Ovary (tissue), 10 donors: ENCODE measurements at places on chromosomes 13 and 19. TPM values are rescaled to one million over a fixed set of nuclear protein-coding genes. Genes with fewer than 3 reads are reported as not detected.

DNA sequence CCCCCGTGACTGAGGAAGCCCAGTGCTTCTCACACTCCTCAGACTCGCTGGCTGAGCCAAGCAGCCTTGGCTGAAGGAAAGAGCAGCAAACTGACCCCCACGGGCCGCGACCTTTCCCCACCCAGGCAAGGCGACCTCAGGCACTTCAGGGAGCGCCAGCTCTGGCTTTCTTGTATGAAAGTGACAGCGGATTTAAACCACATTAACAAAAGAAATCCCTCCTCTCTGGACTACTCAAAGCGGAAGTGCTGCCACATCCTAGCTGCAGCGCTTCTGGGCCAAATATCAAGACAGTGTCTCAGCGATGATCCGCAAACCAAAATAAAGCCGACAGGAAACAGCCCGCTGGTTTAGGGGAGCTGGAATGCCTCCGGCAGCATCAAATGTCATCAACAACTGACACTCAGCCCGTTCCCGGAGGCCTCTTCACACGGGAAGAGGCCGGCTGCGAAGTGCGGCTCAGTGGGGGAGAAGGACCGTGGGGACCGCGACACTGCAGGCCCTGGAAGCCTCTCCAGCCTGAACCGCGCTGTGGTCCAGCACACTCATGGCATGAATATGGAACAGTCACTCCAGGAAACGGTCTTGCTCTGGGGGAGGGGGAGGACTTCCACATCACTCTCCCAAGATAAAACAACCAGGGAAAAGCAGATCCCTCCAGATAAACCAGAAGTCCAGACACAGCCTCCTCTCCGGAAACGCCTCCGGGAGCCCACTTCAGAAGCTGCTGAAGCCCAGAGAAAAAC lies 1.4 kb downstream of the RASA3 start:
- H3K36me3 ChIP-seq, result no peaks in the 10 kb centered on the region
- H3K27ac ChIP-seq, result no peak overlapping the region
- H3K27me3 ChIP-seq, result no peaks in the 10 kb centered on the region
- no peak for DNase-seq
- peak overlapping the region; percentile 77 for H3K4me3 ChIP-seq

DNA sequence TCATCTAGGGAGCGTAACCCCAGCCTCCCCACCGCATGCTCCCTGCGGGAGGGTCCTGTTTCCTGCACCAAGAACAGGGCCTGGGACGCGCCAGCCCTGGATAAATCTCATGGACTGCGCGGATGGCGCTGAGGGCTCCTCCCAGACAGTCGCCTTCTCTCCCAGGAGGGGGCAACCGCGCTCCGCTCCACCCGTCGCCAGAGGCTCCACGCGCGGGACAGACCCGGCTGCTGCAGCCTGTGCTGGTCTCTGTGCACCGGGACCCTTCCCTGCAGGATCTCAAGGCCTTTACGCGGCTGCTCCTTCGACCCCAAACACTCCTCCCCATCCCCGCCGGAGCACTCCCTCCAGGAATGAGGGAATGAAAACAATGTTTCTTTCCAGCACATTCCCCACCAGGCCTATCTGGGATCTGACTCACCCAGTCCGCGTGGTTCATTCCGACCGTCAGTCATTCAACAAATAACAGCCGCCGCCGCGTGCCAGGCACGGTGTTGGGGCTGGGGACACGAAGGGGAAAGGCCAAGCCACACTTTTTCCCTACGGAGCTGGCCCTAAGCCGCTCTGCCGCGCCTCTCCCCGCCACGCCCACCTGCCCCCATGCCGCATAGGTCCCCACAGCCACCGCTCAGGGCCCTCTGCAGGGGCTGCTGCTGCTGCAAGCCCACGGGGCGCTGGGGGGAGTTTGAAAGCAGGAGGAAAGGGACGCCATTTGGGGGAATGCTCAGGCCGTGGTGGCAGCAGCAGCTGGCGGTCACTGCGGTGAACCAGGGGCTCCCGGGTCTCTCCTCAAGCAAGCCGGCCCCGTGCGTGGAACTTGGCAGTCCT lies 6.0 kb downstream of the PNMA8B start:
- no peak overlapping the region for H3K27ac ChIP-seq
- no peaks in the 10 kb centered on the region for H3K36me3 ChIP-seq
- DNase-seq, result peak; percentile 69
- peaks cover 21% of the 10 kb centered on the region for H3K4me1 ChIP-seq

GRCh38 chr13:92842145-92842544 lies 384.5 kb upstream of the GPC6 start:
- H3K4me3 ChIP-seq, result no peak overlapping the region
- H3K4me1 ChIP-seq, result no peaks in the 10 kb centered on the region
- H3K36me3 ChIP-seq, result no peaks in the 10 kb centered on the region
- no peaks in the 10 kb centered on the region for H3K27me3 ChIP-seq

DNA sequence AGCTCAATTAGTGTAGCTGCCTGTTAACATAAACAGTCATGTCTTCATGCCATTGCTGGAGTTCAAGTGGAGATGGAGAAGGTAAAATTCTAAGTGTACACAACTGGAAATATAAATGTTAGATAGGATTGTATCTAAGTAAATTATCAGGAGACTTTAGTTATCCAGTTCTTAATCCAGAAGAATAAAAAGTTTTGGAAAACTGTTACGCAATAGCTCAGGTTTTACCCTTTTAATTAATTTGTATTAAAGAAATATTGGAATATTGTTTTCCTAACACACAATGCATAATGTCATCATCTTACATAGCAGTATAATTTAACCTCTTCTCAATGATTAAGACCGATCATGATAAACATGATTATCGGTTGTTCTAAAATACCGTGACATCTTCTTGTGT lies 2.8 kb downstream of the SLC10A2 start:
- H3K4me3 ChIP-seq, result no peak overlapping the region
- H3K4me1 ChIP-seq, result no peaks in the 10 kb centered on the region
- no peaks in the 10 kb centered on the region for H3K27me3 ChIP-seq
- H3K36me3 ChIP-seq, result no peaks in the 10 kb centered on the region
- H3K27ac ChIP-seq, result no peak overlapping the region

DNA sequence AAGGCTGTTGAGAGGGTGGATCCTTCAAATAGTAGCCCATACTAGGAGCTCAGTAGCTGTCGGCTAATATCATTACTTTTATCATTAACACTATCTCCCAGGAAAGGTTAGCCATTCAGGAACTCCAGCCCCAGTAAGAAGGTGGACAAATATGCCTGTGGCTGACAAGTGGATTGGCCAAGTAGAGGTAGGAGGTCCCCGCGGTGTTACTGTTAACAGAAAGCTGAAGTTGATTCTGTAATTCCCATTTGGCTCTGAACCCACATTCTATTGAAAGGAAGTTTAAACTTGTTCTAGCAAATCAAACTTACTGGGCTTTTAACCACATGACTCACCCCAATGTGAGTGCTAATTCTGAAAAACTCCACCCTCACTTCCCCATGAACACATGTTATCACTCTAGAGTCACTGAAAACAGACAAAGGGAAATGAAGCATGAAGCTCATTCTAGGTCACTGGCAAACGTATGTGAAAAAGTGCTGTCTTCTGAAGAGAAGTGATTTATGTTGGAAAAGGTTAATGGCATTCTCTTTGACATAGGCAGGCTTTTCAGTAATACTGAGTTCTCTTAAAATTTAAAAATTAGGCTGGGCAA lies 273.5 kb downstream of the FGF14 start:
- H3K27me3 ChIP-seq, result no peaks in the 10 kb centered on the region
- no peaks in the 10 kb centered on the region for H3K4me1 ChIP-seq
- no peaks in the 10 kb centered on the region for H3K36me3 ChIP-seq

- H3K4me3 ChIP-seq, result no peak overlapping the region
- DNase-seq, result peak; percentile 72
- peak overlapping the region; percentile 9 for H3K27ac ChIP-seq
Observed at GRCh38 chr19:53504885-53505284, 33.1 kb upstream of the ZNF331 start.

- no peaks in the 10 kb centered on the region for H3K27me3 ChIP-seq
- H3K27ac ChIP-seq, result no peak overlapping the region
- no peaks in the 10 kb centered on the region for H3K4me1 ChIP-seq
- H3K36me3 ChIP-seq, result no peaks in the 10 kb centered on the region
- DNase-seq, result no peak
- no peak overlapping the region for H3K4me3 ChIP-seq
Observed at GRCh38 chr13:36456577-36456976, 24.3 kb downstream of the CCNA1 start.

GRCh38 chr13:33256148-33256840 lies 29.3 kb downstream of the STARD13 start:
- no peak overlapping the region for H3K4me3 ChIP-seq
- H3K27me3 ChIP-seq, result no peaks in the 10 kb centered on the region
- H3K27ac ChIP-seq, result no peak overlapping the region
- H3K4me1 ChIP-seq, result peaks cover 12% of the 10 kb centered on the region
- no peak for DNase-seq
- no peaks in the 10 kb centered on the region for H3K36me3 ChIP-seq

GRCh38 chr13:110627351-110627750 lies 12.0 kb downstream of the NAXD start:
- H3K4me1 ChIP-seq, result peaks cover 18% of the 10 kb centered on the region
- no peaks in the 10 kb centered on the region for H3K27me3 ChIP-seq
- H3K4me3 ChIP-seq, result no peak overlapping the region
- H3K36me3 ChIP-seq, result no peaks in the 10 kb centered on the region
- no peak for DNase-seq
- H3K27ac ChIP-seq, result no peak overlapping the region

GRCh38 chr13:71864986-71865873 lies 1.8 kb downstream of the DACH1 start:
- no peak overlapping the region for H3K27ac ChIP-seq
- H3K27me3 ChIP-seq, result no peaks in the 10 kb centered on the region
- H3K36me3 ChIP-seq, result no peaks in the 10 kb centered on the region
- peak; percentile 11 for DNase-seq
- peak overlapping the region; percentile 43 for H3K4me3 ChIP-seq
- no peaks in the 10 kb centered on the region for H3K4me1 ChIP-seq

Gene FLT3LG
- 15.2 TPM for total RNA-seq

Gene PLEKHJ1
- total RNA-seq, result 55.0 TPM

Gene CD33
- 6.7 TPM for total RNA-seq
